ENCODE measurements at places on chromosomes 2 and 18.
A peak's percentile ranks its signal among the peaks of the same experiment; 100 is the strongest.

GRCh38 chr2:62527478-62528210, 21.6 kb upstream of the TMEM17 start:
- no peak for DNase-seq

GRCh38 chr2:120442923-120443571, 97.1 kb downstream of the INHBB start:
- DNase-seq: no peak

DNA sequence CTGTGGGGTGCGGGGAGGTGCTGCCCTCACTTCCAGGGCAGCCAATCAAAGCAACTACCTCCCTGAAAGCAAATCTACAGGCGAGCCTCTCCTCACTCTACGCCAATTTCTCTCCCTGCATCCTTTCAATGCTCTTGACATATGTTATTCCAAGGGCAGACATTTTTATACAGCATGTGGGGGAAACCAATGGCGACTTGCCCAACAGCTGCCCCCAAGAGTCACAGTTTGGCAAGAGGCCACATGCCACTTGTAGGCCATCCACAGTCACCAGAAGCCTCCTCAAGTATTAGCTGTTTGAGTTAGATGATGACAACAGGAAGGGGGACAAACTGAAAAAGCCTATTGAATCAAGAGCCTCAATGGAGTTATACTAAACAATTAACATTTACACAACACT, 114.6 kb downstream of the MYO5B start:
- DNase-seq: no peak

DNA sequence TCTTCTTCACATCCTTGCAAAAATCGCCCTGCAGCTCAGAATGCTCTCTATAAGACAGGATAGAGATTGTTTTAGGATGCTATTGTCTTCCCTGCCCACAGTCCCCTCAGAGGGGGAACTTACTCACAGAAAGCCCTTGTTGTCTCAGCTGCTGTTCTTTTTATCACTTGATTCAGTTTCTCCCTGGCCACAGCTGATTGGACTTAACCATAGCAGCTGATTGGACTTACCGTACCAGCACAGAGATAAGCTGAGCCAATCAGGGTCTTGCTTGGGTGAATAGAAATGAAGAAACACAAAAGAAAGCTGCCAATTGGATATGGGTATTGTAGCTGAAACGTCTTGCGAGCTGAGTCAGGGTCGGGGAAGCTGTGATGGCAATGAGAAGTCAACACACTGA, 194.2 kb upstream of the MEX3C start:
- no peak for DNase-seq

- peak; percentile 42 for DNase-seq
Measured at GRCh38 chr2:222289278-222290160, 9.3 kb downstream of the PAX3 start.

GRCh38 chr18:76686737-76687231, 135.6 kb upstream of the ZNF236 start:
- no peak for DNase-seq

DNA sequence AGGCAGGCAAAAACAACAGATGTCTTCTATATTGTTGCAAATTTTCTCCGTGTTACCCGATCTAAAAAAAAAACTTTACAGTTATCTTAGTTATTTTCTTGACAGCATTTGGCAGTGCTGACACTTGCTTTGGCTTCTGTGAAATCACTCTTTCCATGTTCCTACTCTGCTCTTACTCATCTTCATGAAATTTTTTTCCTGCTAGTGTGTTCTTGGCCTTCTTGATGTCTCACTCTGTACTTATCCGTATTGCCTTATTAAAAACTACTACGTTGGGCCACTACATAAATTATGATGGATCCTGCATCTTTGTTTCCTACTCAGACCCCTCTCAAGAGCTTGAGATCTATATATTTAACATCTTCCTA, 134.4 kb downstream of the IKZF2 start:
- no peak for DNase-seq

GRCh38 chr2:236633775-236634560, 64.3 kb downstream of the ACKR3 start:
- no peak for DNase-seq

DNA sequence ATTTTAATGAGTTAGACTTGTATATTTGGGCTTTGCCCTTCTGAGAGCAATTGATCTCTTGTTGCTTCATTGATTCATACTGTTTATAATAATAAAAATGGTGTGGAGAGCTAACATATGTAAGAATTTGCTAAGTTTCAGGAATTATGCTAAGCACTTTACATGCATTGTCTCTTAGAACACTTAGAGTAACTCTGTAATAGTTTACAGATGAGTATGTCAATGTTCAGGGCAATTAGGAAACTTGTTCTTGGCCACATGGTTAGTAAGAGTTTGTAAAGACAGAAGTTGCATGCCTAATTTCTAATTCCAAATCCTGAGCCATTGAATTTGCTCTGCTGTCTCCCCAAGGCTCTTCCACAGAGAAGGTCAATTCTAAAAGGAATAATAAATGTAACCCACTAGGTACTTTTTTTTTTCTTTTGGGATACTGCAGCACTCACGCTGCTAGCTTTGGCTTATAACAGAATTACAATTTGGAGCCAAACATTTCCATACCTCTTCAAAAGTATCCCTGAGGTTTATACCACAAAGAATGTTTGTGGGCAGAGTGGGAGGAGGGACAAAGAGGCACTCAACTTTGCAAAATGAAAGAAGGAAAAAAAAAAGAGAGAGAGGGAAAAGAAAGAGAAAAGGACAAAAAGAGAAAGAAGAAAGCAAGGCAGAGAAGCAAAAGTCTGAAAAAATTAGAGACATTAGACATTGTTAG, 232.4 kb downstream of the CALCRL start:
- no peak for DNase-seq

DNA sequence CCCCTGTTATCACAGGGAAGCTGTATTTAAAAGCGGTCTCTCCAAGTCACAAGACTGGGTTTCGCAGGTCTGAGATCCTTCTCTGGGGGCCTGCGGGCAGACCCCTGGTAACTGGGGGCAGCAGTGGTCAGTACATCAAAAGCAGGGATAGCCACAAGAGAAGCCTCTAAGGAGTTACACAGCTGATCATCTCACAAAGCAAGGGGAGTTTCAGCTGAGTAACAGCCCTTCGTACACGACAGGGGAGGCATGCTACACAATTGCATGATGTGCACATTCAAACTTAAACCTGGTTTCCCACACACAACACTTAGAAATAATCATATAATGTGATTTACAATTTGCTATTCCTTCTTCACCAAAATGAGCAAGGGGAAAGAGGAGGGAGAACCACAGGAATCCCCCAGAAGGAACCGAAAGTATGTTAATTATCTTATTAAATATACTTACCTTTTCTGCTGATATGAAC, 87.5 kb downstream of the TMEM131 start:
- no peak for DNase-seq

DNA sequence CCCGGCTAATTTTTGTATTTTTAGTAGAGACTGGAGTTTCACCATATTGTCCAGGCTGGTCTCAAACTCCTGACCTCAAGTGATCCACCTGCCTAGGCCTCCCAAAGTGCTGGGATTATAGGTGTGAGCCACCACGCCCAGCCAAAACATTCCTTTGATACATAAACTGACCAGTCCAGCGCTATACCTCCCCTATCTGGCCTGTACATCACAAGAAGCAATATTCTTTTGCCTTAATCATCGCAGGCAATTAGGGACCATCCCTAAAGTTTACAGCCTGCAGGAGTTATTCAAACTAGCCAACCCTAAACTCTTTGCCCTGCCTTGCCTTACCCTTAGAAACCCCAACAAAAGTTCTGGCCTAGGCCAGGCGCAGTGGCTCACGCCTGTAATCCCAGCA, 6.8 kb upstream of the PPM1G start:
- no peak for DNase-seq
